ENCODE measurements at places on chromosomes 2 and 18.

- no peak for DNase-seq
These were observed 2.1 kb downstream of the UCN start for GRCh38 chr2:27306136-27306535.

DNA sequence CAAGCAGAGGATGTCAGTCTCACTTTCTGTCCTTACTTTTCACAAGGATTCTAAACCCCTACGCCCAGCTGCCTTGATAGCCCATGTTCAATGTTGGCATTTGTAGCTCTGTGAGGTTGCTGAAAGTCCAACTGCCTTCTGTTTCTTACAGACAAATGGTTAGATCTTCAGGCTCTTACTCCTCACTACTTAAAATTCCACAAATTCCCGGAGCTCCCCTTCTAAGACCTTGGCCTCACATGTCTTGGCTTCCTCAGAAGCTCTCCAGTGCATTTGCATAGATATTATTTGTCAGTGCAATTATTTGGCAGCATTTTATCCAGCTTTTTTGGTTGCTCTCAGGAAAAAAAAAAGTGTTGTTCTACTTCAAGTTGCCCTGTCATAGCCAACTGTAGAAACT lies 453.7 kb upstream of the CELF4 start:
- no peak for DNase-seq

GRCh38 chr2:30627151-30627550 lies 180.1 kb downstream of the CAPN13 start:
- DNase-seq, result no peak

GRCh38 chr2:228768818-228769217 lies 502.3 kb downstream of the PID1 start:
- no peak for DNase-seq

DNA sequence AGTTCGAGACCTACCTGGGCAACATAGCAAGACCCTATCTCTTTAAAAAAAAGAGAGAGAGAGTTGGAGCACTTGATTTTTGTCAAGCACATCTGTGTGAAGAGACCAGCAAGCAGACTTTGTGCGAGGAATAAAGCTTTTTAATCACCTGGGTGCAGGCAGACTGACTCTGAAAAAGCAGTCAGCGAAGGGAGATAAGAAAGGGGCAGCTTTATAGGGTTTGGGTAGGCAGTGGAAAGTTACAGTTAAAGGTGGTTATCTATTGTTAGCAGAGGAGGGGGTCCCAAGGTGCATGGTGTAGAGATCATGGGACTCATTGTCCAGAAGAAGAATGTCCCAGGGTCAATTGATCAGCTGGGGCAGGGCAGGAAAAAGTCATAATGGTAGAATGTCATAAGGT lies 34.4 kb downstream of the NCL start:
- DNase-seq, result no peak

DNA sequence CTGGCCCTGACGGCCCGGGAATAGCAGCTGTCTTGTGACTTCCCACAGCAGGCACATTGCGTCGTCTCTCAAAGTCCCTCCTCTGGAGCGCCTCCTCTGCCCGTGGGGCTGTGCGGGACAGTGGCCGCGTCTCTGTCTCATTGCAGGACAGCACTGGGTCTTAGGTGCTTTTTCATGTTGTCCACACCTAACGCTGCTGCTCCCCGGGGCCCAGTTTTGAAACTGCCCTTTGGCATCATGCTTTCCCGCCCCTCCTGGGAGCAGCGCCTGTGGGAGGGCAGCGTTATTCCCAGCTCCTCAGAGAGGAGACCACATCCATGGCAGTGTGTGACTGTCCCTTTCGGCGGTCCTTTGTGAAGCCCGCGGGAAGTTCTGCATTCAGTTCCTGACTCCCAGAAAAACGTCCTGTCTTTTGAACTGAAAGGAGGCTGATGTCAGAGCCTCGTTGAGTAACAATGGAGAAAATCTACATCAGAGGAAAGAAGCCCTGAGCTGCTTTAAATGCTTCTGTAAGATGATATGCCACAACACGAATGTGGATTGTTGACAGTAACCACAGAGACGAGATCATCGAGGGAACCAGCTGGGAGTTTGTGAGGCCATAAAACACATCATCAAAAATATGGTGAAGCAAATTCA lies 226.0 kb downstream of the FAM210A start:
- peak; percentile 42 for DNase-seq

DNA sequence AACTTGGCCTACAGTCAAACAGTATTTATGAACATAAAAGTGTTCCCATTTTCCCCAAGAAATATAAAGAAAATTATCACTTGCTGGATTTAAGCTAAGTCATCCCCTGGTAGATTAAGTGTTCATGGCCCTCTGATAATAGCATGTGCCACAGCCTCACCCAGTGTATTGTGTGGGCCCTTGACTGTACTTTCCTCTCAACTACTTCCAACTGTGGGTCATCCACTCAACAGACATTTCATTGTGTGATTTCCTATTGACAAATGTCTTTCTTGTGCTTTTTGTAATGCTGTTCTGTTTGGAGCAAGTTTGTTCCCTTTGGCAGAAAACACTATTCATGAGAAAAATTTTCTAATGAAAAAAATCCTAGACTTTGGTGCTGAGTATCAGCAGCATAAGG lies 48.4 kb upstream of the TMEM17 start:
- DNase-seq, result no peak

GRCh38 chr2:60051991-60052390 lies 501.5 kb downstream of the BCL11A start:
- DNase-seq, result no peak

DNA sequence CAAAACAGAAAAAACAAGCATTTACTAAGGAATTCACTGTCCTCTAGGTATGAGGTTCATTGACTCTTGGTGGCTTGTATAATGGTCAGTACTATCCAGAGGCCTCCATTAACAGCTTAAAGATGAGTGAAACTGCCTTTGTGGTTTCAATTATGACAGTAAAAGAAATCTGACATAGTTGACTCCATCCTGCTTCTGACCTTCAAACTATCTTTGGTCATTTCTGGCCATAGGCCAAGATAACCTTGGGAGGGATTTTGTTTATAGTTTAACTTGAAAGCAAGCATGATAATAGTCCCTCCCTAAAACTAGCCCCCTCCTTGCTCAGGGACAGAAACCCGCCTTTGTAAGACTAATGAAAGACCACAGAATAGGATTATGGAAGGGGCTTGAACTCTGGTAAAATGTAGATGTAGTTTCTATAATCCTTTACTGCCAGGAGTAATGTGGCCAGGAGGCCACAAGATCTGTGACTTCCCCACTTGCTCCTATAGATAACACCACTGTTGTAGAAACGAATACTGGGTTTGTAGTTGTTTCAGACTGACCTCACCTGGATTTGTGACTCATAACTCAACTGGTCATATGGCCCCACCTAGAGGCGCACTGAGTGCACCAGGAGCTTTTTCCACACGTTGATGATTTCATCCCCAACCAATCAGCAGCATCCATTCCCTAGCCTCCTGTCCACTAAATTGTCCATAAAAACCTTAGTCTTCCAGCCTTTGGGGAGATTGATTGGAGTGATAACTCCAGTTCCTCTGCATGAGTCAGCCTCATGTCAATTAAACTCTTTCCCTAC lies 8.6 kb upstream of the PLEKHM3 start:
- no peak for DNase-seq

DNA sequence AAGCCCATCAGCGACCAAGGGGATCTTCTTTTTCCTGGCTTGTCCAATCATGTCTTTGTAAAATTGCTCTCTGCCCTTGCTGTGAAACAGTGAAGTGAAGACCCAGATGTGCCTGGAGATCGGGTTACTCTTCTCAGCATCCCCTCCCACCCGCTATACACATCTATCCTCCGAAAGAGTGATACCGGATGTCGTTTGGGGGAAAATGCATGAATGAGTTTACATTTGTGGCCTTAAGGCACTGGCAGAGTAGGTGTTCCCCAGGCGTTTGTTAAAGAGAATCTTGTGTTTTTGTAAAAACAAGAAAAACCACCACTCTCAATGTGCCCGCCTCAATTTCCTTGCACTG lies 528.3 kb downstream of the CMPK2 start:
- DNase-seq, result no peak

GRCh38 chr2:439077-439476 lies 151.2 kb upstream of the ALKAL2 start:
- no peak for DNase-seq

DNA sequence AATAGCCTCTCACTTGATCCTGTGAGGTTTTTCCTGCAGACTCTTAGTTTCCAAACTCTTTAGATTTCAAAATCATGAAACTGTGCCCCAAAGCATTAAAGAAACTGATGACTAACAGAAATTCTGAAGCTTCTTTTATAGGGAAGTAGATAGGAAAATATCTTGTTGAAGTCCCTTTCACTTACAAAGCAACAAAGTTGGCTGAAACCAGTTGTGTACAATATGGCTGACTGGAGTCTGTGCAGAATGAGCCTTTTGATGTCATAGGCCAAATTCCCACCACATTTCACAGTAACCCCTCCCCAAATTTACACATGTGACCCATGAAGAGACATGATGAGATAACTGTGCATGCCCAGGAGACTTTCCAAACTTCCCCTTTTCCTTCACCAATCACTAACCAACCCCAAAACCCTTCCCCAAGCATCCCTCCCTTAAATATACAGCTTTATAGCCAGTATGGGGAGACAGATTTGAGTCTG lies 61.7 kb upstream of the NCK2 start:
- no peak for DNase-seq

GRCh38 chr2:18824325-18824790 lies 235.0 kb upstream of the NT5C1B start:
- DNase-seq, result no peak

DNA sequence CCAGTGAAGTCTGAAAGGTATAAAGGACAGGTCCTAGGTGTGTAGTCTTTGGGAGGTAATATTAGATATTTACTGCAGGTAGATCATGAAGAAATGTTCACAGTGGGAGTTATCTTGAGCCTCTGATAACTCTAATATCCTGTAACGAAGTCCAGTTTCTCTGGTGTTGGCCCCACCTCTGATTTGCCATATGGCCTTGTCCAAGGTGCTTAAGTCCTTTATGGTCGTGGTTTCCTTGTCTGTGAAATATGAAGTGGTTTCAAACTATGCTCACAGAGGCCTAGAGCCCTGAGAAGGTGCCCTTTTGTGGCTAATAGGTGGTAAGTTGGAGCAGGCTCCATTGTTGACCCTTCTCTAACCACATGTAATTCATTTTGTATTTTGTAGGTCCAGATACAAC lies 190.7 kb downstream of the ICOS start:
- DNase-seq, result no peak

- DNase-seq, result no peak
These were observed 13.1 kb upstream of the E2F6 start for GRCh38 chr2:11478899-11479605.

- no peak for DNase-seq
These were observed 76.0 kb upstream of the SMAD7 start for GRCh38 chr18:49026501-49027373.

GRCh38 chr18:33781429-33781828 lies 203.4 kb downstream of the ASXL3 start:
- no peak for DNase-seq

DNA sequence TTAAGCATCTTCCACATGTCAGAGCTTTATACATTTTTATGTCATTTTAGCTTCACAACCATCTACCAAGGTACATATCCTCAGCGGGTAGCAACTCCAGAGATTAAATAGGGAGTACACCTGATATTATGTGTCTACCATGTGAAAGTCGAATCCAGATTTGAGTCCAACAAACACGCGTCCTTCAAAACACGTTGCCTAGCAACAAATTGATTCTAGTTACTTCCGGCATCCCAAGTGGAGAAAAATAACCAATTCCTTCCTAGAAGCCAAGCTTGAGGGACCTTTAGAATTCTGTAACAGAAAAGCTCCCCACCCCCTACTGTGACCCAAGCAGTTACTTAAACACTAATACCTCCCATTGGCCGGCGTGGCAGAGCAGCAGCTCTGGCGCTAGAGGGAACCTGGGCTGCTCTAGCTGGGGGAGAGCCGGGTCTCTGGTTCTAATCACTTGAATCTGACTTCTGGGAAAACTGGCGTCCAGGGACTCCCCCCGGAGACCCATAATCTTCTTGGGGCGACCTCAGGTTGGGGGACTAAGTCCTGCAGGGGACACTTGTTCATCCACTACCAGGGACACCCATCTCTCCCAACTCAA lies at the start of gene ERICH2:
TSS of gene ERICH2 (plus strand) at position 371 of the 598 bp plus-strand sequence. CDS start 304 bp downstream, outside the sequence.
- DNase-seq, result no peak

DNA sequence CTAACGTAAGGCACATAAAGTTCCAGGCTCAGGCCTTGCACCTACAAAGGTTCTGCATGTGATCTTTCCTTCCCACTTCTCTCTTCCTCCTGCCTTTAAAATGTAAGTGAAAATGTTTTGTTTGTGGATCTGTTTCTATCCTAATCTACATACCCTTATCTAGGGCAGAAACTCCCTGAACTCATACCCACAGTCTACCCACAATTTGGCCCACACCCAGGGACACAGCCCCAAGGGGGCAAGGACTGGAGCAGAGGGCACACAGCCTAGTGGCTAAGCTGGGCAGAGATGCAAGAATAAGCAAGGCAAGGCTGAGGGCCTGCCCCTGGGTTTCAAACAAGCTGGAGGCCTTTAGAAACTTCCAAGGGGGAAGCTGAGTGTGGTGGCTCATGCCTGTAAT lies 71.0 kb downstream of the HS1BP3 start:
- no peak for DNase-seq

DNA sequence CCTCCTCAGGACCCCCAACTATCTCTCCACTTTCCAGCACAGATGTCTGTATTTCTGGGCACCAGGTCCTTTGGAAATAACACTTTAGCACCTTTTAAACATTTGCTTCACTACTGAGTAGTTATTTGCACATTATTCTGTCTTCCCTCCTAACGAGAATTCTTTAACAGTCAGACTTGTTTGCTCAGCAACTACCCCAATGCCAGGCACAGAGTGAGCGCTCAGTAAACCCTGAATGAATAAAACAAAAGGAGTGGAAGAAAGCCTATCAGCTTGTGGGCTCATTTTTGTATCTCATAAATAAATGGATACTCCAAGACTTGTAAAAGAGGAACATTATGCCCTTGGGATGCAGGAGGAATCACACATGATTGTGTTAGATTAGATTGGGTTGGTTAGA lies 450.4 kb downstream of the TGIF1 start:
- no peak for DNase-seq

- DNase-seq, result no peak
These were observed 16.4 kb upstream of the CYP1B1 start for GRCh38 chr2:38092196-38092902.

GRCh38 chr18:12692206-12692605 lies 10.3 kb downstream of the CEP76 start:
- no peak for DNase-seq

DNA sequence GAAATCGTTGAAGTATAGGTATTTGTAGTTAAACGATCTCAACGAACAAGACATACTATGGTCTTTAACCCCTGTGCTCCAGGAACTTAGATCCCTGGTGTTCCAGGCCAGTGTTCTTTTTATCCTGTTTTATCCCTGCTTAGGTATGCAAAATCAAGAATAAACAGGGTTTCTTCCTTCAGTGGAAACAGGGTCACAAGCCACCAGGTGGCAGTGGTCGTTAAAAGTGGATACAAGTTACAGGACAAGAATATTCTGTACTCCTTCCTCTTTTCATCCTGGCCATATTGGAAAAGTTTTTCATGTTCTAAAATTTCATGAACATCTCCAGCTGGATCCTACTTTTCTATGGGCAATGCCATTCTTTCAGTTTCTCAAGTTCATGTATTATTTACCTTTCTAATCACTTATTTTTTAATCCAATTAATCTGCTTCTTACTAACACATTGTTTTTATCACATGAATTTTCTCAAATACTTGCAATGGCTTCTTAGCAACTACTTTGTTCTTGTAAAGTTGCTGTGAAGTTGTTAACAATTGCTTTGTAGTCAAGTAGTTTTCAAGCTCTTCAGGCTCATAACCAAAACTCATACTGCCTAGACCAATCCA lies 16.4 kb upstream of the HNMT start:
- DNase-seq, result no peak

GRCh38 chr2:61220768-61221167 lies 58.8 kb downstream of the C2orf74 start:
- no peak for DNase-seq

Measured in nucleus accumbens (tissue), 56 donors.